CMK (cell line): ENCODE measurements at places on chromosomes 12 and 14.

- no peak for DNase-seq
Observed at GRCh38 chr14:45246691-45247090, 6.3 kb downstream of the MIS18BP1 start.

DNA sequence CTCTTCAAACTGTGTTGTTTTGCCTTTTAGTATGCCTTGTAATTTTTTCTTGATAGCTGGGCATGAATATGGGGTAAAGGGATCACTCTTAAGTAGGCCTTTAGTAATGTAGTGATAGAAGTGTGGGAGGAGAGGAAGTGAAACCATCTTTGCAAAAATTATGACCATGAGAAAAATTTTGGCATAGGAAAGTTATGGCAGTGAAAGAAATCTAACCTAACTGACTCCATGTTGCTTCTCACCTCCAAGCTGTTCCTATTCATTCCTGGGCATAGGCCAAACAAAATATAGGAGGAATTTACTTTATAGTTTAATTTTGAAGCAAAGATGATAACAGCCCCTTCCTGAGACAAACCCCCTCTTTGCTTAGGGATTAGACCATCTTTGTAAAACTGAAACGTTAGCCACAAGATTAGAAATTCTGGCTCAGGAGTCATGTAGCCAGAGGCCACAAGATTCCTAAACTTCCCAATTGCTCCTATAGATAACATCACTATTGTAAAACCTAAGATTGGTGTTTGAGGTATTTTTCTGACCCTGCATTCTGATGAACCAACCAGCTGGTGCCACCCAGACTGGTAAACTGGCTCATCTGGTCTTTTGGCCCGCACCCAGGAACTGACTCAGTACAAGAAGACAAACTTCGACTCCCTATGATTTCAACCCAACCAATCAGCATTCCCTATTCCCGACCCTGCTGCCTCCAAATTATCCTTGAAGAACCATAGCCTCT is 45.8 kb downstream of the CRADD start:
- no peak for DNase-seq

DNA sequence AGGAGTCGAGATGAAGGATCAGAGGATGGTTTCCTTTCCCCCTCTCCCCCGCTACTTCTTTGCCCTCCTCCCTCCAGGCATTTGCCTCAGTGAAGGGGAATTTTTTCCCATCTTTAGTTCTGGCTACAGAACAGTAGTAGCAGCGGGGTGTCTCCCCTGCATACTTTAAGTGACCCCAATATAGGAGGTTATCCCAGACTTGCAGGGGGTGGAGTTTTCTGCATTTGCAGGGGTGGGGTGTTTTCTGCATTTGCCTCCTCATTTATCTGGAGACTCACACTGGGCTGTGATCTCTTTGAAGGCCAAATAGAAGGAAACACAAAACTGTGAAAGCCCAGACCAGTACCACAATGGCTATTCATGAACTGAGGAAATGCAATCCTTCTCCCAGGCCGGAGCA is 19.8 kb downstream of the PTPRB start:
- DNase-seq = no peak

GRCh38 chr12:124420996-124421674 is 126.2 kb downstream of the RFLNA start:
- DNase-seq = no peak

DNA sequence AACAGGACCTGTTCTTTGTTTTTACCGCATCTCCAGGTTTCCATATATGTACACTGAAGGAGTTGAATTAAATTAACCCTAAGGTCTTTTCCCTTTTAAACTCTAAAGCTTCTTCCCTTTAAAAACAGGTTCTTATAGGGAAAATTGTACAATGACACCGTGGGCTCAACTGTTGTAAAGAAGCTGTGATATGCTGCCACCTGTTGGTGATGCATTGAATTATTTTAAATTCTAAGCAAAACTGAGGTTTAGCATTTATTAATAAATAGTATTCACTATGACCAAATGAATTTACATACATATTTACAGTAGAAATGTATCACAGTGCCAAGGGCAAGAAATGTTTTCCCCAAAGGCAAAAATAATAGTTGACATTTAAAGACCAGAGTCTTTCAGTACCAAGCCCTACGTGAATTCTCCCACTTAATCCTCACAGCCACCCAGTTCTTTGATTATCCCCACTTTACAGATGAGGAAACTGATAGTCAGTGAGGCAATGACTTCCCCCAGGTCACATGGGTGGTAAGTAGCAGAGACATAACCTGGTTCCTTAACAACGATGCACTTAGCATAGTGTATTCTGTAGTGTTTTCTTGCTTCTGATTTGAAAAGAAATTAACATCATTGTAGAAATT is 35.7 kb upstream of the TMEM263 start:
- no peak for DNase-seq

DNA sequence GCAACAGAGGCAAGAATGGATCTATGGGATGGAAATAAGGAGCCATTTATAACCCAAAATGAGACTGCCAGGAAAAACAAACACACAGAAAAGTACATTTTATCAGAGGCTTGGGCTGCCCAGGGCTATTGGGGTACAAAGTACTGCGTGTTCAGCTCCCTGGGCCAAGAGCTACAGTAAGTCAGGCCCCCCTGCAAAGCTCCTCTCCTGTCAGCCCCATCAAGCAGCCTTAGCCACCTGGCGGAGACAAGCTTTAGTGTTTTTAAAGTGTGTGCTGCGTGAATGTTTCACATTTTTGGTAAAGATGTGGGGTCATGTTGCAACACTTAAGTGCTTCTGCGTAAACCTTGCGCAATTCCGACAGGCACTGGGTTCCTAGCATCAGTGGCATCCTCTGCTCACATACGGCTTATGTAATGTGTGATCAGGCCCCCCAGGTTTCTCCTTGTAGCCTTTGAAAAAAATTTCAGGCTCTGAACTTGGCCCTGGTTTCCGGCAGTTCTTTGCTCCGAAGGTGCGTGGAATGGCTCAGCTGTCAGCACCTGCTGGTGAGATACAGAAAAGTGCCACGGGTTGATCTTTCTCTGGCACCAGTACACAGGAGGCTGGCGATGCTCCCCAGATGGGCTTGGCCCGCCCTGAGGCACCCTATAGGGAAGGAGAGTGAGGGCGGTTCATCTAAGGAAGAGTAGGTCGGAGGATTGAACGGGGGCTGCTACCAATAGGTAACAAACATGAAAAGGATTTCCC is 198.7 kb upstream of the EEA1 start:
- no peak for DNase-seq

DNA sequence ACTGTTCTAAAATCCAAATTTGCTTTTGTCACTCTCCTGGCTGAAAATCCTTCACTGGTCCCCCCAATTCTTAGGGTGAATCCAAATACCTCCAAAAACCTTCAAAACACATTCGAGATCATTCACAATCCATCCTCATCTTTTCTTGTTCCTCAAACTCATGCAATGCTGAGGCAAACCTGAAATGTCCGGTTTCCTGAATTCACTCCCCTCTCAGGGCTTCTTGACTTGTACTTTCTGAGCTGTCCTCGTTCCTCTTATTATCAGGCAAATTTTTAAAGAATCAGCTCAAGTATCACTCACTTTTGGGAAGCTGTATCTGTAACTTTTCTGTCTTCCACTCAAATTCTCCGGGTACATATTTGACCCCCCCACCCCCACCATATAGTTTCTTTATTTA is 84.9 kb upstream of the DUSP6 start:
- no peak for DNase-seq

DNA sequence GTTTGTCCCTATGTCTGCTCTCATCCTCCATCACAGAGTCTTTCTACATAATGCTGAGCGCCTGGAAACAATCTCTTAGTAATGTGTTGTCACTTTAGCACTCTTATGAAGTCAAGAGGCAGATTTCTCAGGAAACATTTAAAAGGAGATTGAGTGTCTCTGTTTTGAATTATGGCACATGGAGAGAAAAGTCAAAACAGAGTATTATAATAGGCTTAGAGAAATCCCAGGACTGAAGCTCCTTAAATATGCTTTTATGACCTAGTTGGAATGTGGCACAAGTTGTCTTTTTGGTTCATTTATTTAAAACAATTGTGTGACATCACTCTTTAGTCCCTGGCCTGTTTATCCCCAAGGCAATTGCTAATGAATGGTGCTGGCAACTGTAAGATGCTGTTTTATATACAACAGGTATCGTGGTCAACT is 117.8 kb upstream of the HIF1A start:
- no peak for DNase-seq

GRCh38 chr14:56002876-56003625 is 115.2 kb upstream of the PELI2 start:
- DNase-seq = no peak

DNA sequence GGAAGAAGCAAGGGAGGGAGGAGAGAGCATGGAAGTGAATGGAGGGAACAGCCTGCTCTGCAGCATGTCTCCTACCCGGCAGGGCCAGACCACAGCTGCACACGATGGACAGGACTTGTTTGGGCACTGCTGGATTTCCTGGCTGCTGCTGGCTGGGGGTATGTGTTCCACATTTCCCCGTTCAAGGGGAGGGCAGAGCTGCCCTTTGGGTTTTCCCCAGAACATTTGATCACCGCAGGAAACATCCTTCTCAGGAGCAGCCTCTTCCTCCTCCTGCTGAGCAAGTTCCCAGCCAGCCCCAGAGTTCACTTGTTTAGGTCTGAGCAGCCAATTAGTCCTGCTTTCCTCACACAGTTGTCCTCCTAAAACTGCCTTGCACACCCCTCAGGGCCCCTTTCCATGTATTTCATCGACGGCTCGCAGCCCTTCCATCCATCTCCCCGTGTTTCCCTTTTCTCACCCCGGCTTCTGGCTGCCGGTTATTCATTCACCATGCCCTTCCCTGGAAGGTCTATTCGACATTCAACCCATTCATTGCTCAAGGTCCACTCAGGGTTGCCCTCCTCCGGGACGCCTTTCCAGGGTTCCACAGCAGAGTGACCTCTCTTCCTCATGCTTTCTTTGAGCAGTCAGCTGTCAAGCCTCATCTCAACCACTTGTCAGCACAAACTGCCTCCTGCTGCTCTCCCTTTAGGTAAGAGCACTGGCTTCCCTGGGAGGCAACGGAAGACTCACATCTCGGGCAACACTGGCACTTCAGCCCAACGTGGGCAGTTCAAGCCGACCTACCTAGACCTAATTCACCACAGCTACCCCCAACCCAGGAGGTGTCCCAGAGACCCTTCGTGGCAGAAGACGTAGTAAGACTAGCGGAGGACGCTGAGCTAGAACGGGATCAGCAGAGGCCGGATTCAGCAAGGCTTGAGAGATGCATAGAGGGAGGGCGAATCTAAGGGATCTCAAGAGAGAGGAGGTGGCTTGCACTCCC is 20.1 kb upstream of the ANO2 start:
- DNase-seq = no peak

DNA sequence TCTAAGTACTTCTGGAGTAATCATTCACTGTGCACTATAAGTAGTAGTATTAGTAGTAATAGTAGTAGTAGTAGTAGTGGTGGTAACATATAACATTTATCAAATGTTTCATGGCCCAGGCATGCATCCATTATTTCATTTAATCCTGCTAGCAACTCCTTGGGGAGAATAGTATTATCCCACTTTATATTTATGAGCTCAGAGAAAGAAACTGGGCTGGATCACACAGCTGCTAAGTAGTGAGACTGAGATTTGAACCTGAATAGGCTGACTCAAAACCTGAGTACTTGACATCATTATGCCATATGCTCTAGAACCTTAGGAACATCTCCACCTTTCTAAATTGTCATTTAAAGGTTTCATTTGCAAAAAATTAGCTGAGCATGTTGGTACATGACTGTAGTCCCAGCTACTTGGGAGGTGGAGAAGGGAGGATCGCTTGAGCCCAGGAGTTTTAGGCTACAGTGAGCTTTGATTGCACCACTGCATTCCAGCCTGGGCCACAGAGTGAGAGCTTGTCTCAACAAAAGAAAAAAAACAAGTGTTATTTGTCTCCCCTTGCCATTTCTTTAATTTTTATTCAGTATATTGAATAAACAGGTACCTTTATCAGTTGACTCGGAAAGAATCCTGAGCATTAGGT is 11.4 kb upstream of the NID2 start:
- DNase-seq = no peak

GRCh38 chr12:75779891-75780496 is 251.6 kb downstream of the PHLDA1 start:
- no peak for DNase-seq

GRCh38 chr12:32755654-32756475 is at the start of gene YARS2:
YARS2 (minus strand) TSS chr12:32755897; CDS start chr12:32755874, 23 bp downstream.
- DNase-seq = peak; percentile 95

GRCh38 chr12:27779416-27779919 is 565 bp upstream of the KLHL42 start:
- DNase-seq = no peak

- DNase-seq = no peak
Observed at GRCh38 chr14:23379366-23380196, 2.7 kb downstream of the CMTM5 start.

DNA sequence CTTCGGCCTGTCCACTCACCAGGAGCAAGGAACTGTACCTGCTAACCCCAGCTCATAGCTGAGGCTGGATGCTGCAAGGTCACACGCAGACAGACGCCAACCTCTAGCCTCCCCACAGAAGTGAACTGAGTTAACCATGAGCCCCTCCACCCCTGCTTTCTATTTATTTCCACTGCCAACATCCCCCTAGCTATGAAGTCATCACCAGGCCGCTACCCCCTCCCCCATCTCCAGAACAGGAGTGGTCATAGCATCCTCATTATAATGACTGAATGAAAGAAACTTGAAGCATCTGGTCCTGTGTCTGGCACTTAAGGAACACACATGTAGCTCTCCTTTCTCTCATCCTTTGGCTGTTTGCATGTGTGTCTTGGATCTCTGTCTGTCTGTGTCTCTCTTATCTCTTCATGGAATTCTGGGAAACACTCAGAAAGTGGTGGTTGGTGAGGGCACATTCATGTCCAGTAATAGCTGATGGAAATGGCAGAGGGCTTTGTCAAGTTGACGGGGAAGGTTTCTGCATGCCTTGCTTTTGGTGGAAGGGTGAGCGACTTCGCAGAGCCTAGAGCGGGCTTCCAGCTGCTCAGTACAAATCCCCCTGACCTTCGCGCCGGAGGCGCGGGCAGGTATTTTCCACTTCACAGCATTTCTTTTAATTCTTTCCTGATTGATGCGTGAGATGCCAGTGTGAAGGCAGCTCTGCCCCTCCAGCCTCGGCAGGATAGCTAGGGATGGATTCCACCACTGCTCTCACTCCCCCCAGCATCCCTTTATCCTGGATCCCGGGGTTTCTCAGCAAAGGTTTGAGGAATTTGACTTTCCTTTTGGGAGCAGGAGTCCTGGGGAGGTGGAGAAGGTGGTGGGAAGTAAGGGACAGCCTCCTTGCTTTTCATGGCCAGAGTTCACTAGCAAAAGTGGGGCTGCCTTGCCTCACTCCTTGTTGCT is 198.2 kb downstream of the CHST11 start:
- DNase-seq = no peak

DNA sequence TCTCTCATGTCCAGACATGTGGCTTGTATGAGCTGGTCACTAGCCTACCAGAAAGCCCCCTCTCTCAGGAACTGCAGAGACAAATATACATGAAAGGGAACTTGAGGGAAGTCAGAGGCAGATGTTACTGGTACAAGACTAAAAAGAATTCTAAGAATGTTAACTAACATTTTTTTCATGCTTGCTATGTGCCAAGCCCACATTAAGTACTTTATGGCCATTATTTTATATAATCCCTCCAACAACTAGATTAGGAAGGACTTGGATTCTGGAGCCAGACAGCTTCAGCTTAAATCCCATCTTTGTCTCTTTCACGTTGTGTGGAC is 24.6 kb downstream of the TTC9 start:
- DNase-seq = no peak
